ENCODE measurements at places on chromosomes 7 and 10.
A peak's percentile ranks its signal among the peaks of the same experiment; 100 is the strongest.

DNA sequence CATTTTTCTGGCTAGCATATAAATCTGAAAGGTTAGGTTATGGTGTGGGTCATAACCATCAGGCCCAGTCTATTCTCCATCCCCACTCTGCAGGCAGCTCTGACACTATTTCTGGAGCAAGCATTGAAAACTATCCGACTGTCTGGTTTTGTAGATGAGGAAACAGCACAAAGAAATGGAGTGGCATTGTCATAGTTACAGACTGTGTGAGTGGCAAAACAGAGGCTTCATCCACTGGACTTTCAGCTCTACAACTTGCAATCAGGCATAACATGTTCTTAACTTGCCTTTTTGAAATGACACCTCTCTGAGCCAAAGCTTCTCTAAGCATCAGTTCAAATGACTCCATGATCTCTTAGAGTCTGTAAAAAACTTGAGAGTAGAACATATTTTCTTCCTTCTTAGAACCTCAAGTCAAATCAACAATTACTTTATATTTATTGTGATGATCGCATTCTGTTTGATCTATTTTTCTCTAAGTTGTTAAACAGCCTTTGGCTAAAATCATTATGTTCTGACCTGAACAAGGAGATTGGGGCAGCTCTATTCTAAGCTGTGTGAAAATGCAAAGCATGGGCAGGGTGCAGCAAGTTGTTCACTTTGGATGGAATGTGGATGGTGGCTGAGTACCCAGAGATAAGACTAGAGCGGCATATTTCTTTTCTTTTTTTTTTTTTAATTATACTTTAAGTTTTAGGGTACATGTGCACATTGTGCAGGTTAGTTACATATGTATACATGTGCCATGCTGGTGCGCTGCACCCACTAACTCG is 68.5 kb downstream of the LRRC4 start:
- no peak for DNase-seq

GRCh38 chr10:125118011-125118611 is 42.3 kb downstream of the CTBP2 start:
- DNase-seq, result no peak

DNA sequence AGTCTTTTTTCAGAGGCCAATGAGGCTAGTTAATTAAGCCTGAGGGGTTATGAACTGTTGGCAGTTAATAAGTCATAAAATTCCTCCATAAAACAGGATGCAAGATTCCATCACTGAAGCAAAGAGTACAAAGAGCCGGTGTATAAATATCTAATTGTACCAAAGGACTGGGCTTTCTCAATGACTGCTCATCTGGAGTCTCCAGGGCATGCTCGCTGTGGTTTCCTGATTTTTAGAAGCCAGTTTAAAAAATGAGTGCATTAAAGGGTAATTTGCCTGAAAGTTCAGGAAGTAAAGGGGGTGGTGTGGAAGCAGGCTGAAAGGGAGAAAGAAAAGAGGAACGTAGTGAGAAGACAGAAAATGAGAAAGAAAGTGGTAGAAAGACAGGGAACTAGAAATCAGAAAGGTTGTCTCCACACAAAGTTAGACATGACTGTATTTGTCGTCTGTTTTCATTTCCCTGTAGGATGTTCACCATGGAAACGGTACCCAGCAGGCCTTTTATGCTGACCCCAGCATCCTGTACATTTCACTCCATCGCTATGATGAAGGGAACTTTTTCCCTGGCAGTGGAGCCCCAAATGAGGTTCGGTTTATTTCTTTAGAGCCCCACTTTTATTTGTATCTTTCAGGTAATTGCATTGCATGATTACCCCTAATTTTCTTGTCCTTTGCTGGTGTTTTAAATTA is 282.3 kb downstream of the TWIST1 start:
- DNase-seq, result no peak

GRCh38 chr10:71534568-71535194 is 138.0 kb downstream of the CDH23 start:
- DNase-seq, result no peak

- no peak for DNase-seq
Measured at GRCh38 chr7:12866207-12866606, 178.8 kb downstream of the ARL4A start.

- DNase-seq, result no peak
Measured at GRCh38 chr7:81725812-81726127, 44.1 kb downstream of the HGF start.

DNA sequence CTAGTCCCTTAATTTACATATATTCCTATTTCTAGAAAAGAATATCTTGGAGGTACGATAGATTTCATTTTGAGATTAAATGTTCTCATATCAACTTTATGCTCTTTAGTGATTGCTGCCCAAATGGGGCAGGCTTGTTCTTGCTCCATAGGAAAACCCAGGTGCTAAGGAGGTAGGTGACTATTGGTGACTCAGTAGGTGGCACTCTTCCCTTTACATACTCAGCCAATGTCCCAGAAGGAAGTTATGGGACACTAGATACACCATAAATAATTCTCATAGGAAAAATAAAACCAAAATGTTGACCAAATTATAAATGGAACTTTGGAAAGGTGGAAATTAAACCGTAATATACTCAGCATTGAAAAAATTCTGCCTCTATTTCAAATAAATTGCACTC is 4.0 kb downstream of the SKAP2 start:
- no peak for DNase-seq

DNA sequence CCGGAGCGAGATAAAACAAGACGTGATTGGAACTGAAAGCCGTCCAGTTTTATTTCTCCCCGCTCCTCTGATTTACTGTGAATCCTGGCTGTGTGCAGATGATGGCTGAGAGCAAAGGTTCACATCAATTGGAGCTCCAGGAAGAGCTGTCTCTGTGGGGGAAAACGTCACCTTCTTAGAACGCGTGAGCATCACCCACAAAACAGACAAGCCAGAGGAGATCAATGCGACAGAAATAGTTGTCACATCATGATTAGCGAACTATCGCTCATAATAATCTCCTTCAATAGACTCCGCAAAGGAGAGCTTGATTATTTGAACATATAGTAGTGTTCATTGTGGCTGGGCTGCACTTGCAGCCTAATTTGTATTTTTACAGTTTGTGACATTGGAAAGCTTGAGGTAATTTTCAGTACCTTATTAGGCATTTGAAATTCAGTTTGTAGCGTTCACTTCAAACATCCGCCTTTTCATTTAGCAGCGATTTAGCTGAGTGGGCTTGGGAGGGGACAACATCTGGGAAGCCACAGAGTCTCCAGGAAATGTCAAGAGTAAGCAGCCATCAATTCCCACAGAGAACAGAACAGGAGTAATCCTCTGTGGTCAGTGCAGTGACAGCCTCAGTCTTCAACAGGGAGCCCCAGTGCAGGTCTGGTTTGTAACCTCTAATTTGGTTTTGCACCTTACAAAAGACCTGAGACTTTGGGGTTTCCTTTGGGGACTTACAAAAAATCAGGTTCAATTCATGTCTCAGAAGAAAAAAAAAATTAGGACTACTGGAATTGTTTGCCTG is 276.8 kb upstream of the PFKP start:
- DNase-seq, result no peak

- DNase-seq, result peak; percentile 1
Measured at GRCh38 chr7:146090023-146090645, 26.5 kb upstream of the CNTNAP2 start.

DNA sequence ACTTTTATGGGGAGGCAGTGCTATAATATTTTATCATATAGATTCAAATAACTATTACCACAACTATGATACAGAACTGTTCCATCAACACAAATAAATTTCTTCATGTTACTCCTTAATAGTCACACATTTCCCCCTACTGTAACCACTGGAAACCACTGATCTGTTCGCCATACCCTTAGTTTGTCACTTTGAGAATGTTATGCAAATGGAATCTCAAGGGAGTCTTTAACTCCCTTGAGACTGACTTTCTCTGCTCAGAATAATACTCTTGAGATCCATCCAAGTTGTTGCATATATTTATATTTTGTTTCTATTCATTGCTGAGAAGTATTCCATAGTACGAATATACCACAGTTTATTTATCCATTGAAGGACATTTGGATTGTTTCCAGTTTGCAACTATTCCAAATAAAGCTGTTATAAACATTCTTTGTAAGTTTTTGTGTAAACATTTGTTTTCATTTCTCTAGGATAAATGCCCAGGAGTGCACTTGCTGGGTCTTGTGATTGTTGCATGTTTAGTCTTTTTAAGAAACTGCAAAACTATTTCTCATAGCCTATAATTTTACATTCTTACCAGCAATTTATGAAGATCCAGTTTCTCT is 19.7 kb upstream of the PON2 start:
- DNase-seq, result no peak

GRCh38 chr10:75612904-75613684 is 181.7 kb downstream of the LRMDA start:
- DNase-seq, result no peak

GRCh38 chr10:124016804-124017375 is 76.5 kb downstream of the CHST15 start:
- no peak for DNase-seq

Measured in hypothalamus (tissue), 51 donors.